Hair follicle dermal papilla cell (primary cell): ENCODE measurements at places on chromosomes 2 and 18. TPM values are rescaled to one million over a fixed set of nuclear protein-coding genes. Genes with fewer than 3 reads are reported as not detected.

Gene GBX2
- not detected in 2 replicates for total RNA-seq

Gene GKN1
- not detected in 2 replicates for total RNA-seq

Gene PCARE
- not detected in 2 replicates for total RNA-seq

Gene TCF23
- not detected in 2 replicates for total RNA-seq

Gene LOXHD1
- not detected in 2 replicates for total RNA-seq
